Motor neuron (in vitro differentiated cells): ENCODE measurements at places on chromosomes 7 and 10. TPM values are rescaled to one million over a fixed set of nuclear protein-coding genes. Genes with fewer than 3 reads are reported as not detected.

HGF gene
- 0.57 and 0.92 TPM in 2 replicates for total RNA-seq

HMX3 gene
- 0.18 TPM in 1 of 2 replicates, not detected in the other for total RNA-seq

NUDT13 gene
- 0.57 and 1.1 TPM in 2 replicates for total RNA-seq

SFTPA1 gene
- total RNA-seq: 0.07 and 0.37 TPM in 2 replicates

FANK1 gene
- total RNA-seq: 41.0 and 45.9 TPM in 2 replicates
